ENCODE measurements at places on chromosomes 11 and 22.

GRCh38 chr11:88183233-88183632 lies 8.0 kb upstream of the RAB38 start:
- DNase-seq = no peak

DNA sequence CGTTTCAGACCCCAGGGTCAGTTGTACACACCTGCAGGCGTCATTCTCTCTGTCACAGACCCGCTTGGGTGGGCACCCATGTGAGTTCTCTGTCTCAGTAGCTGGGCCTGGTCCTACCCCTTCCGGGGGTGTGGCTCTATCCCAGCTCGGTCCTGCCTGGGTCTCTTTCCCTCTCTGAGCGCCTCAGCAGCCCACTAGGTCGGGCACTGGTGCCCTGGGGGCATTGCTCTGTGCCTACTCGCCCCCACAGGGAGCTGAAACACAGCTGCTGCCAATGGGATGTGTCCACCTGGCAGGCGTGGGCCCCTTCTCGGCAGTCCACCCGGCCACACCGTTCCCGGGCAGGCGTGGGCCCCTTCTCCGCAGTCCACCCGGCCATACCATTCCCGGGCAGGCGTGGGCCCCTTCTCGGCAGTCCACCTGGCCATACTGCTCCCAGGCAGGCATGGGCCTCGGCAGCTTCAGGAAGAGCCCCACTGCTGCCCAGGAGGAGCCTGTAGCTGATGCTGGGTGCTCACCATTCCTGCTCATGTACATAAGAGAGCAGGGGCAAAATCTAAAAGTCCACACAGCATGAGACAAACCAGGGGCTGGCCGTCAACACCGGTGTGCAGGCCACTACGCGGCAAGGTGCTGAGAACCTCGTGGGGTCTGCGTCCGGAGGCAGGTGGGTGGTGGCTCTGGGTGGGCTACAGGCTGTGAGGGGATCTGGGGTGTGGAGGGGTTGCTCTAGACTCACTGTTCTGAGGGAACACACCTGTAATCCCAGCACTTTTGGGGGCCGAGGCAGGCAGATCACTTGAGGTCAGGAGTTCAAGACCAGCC lies 12.3 kb downstream of the MLC1 start:
- no peak for DNase-seq

GRCh38 chr11:118135051-118135795 lies 17.4 kb downstream of the SCN4B start:
- DNase-seq = no peak

DNA sequence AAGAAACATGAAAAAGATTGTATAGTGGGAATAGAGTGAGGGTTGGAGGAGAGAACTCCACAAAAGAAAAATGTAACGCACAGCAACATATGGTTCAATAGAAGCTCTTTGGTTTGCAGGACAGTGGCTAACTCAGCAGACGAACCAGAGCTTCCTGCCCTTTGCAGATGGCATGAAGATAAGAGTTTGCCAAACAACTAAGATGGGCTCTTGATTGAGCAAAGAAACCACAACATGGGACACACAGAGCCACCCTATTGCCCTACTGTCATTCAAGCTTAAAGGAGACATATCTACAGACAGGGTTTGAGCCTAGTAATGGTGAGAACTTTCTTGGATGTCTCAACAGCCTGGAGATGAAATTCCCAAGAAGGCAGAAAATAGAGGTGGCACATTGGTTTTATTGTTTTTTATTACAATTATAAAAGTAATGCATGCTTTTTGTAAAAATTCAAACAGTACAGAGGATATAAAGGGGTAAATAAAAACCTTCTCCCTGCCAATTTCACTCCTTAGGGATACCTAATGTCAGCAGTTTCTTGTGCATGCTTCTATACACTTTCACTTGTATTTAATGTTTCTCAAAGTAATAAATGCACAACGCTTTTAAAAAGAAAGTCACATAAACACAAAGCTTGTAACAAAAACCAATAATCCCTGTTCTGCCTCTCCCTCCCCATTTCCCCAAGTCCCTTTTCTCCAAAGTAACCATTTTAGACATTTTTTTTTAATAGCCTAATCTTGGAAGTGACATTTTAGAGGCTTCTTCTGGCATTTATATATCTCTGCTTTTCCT lies 63.7 kb downstream of the COPB1 start:
- no peak for DNase-seq

DNA sequence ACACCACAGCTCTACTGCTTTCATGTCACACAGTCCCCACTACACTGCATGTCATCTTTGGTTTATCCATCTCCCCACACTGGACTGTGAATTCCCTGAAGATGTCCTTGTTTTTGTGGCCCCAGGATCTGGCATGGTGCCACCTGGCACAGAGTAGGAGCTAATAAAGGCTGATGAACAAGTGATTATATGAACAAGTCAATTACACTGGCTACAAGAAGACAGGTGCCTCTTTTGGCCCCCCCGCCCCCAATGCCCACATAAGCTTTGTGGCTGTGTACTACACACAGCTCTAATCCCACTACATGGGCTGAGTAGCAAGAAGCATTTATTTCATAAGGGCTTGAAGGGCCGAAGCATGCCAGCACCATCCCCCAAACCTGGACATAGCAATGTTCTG lies 24.7 kb downstream of the PLEKHA7 start:
- DNase-seq = no peak

DNA sequence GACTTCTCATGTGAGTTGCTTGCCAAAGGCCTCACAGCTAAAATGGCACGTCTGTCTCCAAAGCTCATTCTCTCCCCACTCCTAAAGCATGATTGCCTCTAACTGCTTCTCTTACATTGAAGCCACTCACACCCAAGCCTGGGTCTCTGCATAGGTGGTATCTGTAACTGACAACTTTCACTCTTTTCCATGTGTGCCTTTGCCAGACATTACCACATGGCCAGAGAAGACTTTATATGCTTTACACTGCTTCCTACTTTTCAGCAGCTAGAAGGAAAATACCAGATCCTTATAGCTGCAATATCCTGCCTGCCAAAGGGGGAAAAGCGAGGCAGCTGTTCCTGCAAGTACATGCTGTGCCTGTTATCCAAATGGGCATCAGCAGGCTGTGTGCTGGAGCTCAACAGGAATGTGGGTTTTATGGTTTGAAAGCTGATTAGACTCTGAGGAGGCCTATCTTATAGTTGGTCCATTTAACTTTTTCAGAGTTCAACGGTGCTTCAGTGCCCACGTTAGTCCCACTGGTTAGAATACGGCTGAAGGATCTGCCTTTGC lies 547.1 kb downstream of the RAB38 start:
- no peak for DNase-seq

DNA sequence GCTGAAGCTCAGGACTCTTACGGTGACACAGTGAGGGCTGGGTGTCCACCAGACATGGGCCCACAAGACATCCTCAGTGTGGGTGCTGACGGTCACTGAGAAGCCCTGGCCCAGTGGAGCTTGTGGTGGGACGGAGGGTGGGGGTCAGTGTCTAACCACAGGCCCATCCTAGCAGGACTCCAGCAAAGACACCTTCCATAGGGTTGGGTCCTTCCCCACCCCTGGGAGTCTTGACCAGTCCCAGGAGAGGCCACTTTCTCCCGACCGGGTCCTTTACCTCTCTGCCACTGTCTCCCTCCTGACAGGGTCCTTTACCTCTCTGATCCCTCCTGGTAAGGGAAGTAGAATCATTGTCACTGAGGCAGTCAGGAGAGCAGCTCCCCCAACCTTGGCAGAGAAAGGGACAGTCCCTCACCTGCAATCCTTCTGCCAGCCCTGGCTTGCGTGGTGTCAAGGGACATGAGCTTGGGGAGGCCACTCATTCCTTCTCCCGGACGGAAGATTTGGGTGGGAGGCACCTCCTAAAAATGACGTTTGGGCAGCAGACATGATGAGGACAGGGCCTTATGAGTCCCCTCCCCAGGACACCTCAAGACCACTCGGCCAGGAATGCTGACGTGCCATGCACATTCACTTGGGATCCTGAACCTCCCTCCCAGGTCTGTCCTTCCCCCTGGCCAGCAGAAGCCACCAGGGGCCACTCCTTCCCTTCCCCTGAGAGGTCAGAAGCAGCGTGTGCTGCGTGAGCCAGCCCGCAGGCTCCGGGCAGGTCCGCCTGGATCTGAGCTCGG lies 91.5 kb upstream of the FGF3 start:
- no peak for DNase-seq

Data from amniotic stem cell (primary cell).